ENCODE measurements at places on chromosomes 11 and 22.

DNA sequence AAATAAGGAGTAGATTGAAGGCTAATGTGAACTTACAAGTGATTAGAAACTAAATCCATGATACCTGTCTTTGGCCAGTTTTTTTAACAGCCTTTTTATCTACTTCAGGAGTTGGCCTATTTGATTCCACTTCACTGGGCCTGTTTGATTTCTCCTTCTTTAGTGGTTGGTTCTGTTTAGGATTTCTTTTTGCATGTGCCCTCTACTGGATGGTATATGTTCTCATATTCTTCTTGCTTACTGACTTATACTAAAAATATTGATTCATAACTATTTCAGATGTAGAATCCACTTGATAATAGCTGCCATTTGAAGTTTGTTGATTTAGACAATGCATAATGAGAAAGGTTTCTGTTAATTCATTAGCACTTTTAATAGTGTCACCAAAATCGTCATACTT is 53.9 kb downstream of the USP47 start:
- DNase-seq, result no peak

DNA sequence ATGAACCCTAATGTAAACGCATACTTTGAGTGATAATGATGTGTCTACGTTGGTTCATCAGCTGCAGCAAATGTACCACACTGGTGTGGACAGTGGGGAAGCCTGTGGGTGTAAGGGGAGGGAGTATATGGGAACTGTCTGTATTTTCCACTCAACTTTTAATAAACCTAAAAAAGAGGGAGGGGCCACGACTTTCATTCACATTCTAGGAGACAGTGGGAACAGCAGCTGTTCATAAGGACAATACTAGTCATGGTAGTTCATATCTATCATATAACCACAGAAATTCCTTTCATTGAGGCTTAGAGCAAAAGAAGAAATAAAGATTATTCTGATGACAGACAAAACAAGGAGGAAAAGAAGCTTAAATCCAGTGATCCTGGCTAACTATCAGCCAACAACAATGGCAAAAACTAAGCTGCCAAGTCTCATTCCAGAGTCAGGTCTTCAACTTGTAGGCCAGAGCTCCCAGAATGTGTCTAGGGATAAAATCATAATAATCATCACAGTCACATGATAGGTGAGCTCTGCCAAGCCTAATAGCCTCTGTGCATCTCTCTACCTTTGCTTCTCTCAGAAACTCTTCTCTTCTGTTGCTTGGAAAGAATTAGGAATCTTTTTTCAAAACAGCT is 59.4 kb upstream of the CHRM4 start:
- DNase-seq, result no peak

DNA sequence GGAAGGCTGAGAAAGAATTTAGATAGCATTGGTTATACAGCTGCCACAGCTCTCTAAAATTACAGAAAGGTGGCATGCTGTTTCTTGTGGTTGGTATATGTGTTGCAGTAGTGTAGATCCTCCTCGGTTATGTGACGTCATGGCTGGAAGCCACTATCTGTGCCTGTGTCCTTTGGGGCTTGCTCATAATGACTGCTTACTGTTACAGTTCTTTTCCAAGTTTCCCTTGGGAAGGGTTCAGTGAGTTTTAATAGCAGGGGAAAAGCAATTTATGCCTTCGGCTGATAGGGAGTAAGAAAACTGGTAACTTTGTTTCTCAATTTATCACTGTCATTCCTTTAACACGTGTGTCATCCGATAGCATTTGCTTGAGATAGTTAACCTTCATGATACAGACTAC is 47.2 kb downstream of the POLD3 start:
- no peak for DNase-seq

- peak; percentile 11 for DNase-seq
Observed at GRCh38 chr11:63478896-63479295, 12.1 kb downstream of the PLAAT5 start.

DNA sequence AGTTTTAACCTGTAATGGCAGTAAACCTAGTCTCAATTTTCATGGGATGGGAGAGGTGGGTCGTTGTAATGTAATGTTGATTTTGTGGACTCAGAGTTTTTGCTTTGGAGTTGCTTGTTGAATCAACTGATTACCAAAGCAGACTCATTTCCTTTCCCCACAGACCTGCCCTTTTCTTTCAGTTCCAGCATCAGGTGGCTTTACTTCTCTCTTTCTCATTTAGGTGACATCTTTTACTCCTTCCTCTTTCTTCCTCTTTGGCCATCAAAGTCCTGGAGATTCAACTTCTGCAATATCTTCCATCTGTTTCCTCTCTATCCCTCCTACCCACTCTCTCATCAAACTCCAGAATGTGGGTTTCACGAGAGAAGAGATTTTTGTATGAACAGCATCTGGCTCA is 313.9 kb downstream of the TMEM135 start:
- no peak for DNase-seq

GRCh38 chr11:68841718-68842426 is at the start of gene CPT1A:
TSS of gene CPT1A (minus strand) at chr11:68841916. CDS start at chr11:68815474, 26,442 bp downstream.
- peak; percentile 64 for DNase-seq

- no peak for DNase-seq
Observed at GRCh38 chr11:78652843-78653239, 78.2 kb upstream of the NARS2 start.

DNA sequence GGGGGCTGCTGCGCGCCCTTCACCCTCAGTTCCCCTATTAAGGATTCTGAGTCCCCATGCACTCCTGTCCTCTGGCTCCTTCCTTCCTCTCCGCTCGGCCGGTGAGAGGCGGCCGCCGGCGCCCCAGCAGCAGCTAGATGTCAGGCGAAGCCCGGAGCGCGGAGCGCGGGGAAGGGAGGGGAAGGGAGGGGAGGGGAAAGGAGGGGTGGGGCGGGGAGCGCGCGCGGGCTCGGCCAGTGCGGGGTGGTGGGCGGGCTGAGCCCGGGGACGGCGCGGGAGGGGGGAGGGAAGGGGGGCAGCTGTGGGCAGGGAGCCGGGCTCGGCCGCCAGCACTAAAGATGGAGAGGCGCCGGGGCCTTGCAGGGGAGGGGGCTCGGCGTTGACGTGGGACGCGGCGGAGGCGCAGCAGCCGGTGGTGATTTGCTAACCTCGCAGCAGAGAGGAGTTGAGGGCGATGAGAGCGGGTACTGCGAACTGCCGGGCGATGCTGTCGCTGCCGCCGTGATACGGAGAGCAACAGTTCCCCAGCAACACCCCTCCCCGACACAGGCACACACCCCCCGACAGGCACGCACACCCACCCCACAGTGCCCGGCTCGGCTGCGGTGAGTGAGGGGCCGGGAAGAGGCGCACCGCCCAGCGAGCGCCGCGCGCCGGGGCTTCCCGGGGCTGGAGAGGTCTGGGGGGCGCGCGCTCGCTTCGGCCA is at the start of gene ZBTB16:
Gene ZBTB16, plus strand, starts transcription at position 434 of the 706 bp plus-strand sequence. CDS start 3,590 bp downstream, outside the sequence.
- DNase-seq, result no peak

GRCh38 chr22:36862251-36863242 is 1.7 kb downstream of the NCF4 start:
- no peak for DNase-seq

DNA sequence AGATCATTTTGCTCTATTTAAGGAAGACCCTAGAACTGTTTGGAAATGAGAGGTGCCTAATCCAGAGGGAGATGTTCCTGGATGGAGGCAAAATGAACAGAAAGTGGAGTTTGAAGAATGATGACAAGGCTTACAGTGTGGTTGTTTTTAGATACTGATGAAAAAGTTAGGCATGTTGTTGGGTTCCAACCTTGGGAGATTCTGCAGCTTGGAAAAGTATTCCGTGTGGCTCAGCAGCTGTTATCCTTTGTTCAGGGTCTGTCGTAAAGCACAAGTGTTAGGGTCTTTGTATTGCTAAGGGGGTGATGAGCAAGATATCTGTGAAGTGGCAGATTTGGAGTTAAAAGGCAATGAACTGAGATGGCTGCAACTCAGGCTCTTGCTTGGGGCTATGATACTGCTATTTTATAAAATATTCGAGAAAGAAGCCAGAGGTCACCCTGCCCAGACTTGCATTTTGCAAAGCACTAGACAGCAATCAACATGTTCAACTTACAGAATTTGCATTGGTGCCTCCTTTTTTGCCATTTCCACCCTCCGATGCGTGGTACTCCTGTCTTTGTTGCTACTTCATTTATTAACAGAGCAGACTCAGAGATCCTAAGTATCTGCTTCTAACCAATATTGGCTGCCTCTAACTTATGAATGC is 45.3 kb upstream of the POGLUT3 start:
- DNase-seq, result no peak

DNA sequence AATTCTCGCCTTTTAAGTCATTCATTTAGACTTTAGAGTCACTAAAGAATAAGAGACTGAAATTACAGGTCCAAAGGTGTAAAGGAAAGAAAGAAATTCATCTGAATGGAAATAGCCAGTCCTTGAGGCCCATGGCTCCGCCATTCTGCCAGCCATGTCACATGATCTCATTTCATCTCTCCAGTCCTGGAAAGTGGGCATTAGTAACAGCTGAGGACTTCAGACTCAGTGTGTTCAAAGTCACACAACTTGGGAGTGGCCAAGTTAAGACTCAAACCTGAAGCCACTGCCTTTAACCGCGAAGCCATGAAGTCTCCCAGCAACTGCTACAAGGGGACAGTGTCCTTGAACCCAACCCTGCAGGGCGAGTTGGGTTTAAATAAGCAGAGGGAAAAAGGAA is 103.7 kb downstream of the PRR5L start:
- no peak for DNase-seq

- DNase-seq, result no peak
Observed at GRCh38 chr11:101034076-101034475, 95.5 kb downstream of the PGR start.

GRCh38 chr11:67665541-67666302 is 8.7 kb downstream of the ALDH3B2 start:
- no peak for DNase-seq

DNA sequence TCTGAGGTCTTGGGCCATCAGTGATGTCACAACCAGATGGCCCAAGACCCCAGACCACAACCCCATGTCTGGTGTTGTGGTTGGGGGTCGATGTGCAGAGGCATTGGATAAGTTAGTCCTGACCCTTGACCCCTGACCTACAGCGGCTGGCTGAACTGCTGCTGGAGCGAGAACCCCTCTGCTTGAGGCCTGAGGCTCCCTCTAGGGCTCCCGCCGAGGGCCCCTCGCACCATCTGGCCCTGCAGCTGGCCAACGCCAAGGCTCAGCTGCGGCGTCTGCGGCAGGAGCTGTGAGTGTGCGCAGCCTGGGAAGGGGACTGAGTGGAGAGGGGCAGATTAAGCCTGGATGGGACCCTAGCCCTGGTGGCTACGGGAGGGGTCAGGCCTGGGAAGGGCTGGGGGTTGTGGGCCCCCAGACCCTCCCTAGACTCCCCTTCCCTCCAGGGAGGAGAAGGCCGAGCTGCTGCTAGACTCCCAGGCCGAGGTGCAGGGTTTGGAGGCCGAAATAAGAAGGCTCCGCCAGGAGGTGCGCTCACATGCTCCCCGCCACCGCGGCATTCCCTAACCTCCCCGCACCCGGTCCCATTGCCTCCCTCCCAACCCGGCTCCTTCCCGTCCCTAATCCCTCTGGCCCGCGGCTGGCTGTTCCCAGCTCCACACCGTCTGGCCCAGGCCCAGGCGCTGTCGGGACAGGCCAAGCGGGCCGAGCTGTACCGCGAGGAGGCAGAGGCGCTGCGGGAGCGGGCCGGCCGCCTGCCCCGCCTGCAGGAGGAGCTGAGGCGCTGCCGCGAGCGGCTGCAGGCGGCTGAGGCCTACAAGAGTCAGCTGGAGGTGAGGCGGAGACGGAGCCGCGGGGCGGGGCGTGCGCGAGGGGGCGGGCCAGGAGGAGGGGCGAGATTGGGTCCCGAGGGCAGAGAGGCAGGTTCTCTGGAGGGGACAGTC is 2.1 kb downstream of the CCDC88B start:
- peak; percentile 89 for DNase-seq

DNA sequence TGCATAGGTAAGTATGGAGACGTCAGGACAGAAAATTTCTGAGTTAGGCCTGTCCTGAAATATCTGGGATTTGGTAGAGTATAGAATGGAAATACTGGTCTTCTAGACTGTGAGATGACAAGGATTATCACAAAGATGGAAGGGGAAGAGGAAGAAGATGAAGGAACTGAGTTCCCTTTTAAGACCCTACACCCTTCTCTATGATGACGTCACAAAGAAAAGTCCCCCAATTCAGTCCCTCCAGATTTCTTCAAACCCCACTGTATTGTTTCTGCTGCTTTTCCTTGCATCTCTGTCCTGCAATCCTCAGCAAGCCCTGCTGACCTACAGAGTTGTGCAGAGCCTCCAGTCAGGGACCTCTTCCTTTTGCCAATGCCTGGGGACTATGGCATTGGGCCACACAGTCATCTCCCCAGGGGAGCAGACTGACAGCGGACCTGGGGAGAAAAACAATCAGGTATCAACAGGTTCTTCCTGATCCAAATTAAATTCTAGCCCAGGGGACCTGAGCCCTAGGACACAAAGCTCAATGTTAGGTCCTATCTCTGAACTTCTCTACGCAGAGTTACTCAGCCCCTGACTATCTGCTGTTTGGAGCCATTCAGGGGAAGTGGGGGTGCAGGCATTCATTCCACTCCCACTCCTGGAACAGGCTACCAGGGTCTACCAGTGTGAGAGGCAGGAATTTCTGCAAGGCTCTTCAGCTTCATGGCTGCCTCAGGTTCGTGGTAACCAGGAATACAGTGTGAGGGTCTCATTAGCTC is 49.2 kb upstream of the POU2AF1 start:
- no peak for DNase-seq

GRCh38 chr11:46064221-46064620 is 57.0 kb downstream of the PHF21A start:
- DNase-seq, result no peak

DNA sequence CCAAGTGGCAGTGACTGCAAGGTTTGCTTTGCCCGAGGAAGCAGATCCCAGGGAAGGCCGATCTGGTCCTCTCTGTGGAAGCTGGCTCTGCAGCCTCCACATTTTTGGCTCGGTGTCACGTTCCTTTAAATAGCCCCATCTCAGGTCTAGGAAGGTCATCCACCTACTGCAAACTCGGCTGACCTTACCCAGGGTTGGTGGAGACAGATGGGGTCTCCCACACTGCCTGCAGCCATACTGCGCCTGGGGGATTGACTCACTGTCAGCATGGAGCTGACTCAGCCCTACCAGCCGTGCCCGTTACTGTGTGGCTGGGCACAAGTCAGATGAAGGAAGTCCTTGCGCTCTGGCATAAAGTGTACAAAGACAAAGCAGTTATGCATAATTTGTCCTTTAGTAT is 16.9 kb downstream of the CDPF1 start:
- DNase-seq, result no peak

DNA sequence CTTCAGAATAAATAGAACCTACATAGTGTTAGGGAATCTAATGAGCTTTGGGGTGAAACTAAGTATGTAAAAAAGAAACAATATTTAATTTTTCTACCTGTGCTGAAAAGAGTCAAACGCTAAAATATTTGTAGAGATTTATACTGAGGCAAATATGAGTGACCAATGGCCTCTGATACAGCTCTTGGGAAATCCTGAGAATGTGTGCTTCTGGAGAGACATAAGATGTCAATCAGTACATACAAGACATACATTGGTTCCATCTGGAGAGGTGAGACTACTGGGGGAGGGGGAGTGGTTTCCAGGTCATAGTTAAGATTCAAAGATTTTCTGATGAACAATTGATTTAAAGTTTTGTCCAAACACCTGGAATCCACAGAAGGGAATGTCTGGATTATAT is 970 bp downstream of the ASRGL1 start:
- DNase-seq, result no peak

GRCh38 chr22:43535336-43535735 is 123.5 kb downstream of the MPPED1 start:
- DNase-seq, result no peak
